SHP77 treated with DMSO at 0.1 percent for 48 hours (cell line): ENCODE measurements at places on chromosomes 3 and 15.

GRCh38 chr3:39668420-39668819 is 141.0 kb upstream of the MYRIP start:
- DNase-seq, result peak; percentile 3

DNA sequence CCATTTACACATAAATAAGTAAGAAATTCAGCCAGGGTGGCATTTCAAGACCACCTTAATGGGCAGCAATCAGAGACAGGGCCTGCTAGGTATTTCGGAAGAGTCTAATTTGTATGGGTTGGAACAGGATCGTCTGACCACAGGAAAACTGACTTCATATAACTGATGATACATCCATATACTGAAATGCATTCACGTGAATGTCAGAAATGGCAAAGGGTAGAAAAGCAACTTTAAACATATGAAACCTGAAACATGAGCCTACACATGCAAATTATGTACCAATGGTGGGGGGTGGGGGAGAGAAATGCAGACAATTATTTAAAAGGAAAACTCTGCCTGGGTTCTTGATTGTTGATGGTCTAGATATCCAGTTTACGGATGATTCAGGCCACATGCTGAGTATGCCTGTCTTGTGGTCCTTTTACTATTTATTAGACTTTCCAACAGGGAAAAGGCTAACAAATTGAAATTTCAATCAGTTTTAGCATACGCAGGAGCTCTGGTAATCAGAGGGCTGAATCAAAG is 582.2 kb downstream of the FOXP1 start:
- DNase-seq, result no peak

DNA sequence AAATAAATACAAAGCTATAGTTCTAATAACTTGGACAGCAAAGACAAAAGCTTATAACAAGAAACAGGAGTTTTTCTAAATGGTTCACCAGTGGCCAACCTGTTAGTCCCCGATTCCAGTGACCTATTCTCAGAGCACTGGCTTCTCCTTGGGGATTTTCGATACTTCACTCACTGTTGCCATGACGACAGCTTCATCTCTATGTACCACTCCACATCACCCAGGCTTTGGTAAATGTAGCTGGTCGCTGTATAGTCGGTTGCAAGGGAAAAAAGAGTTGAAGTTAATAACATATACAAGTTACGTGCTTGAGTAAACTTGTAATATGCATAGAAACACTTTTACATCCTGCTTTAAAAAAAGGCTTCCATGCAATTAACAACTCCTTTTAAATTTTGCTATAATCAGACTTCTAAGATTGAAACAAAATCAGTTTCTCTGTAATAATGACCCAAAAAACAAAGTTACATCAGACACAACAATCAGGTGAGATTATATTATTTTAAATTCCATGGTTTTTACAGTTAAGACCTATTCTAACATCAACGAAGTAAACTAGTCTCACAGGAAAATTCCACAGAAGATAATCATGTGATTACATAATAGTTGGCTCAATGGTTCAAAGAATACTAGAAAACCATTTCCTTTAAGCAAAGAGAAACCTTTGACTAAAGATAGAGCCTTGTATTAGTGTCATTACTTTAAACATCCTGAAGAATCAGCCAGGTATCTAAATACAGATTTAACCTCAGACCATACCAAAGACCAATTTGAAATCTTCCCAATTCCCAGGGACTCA is 2.9 kb downstream of the CCNL1 start:
- no peak for DNase-seq

- no peak for DNase-seq
Observed at GRCh38 chr3:194005930-194006501, 129.9 kb upstream of the HES1 start.

GRCh38 chr3:6989608-6990291 is 128.8 kb downstream of the GRM7 start:
- DNase-seq, result no peak

DNA sequence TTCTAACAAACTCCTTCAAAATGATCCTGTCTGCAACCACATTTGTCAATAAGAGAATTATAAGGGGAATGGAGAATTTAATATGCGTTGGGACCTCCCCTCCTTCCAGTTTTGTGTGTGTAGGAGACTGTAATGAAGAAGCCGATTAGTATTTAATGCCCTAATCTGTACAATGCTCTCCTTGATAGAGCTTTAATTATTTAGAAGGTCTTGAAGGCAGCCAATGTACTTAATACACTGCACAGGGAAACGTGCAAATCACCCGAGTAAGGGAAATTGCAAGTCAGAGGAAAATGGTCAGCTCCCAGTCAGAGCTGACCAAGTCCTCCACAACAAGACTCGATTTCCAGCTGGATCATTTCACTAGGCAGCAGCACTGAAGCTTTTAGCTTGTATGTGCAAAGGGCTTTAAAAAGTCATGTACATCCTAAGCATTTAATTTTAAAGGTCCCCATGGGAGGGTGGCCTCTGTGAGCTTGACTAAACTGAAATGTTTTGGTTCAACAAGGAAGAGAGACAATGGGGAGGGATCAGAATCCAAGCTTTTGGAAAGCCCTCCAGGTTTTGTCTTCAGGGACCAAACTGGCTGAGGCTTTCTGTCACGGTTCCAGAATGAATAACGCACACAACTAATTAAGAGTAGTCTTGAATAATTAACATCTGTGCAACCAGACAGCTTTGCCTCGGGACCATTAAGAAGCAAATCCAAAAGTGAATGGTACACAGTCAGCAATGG is 159.8 kb upstream of the MITF start:
- DNase-seq, result no peak

DNA sequence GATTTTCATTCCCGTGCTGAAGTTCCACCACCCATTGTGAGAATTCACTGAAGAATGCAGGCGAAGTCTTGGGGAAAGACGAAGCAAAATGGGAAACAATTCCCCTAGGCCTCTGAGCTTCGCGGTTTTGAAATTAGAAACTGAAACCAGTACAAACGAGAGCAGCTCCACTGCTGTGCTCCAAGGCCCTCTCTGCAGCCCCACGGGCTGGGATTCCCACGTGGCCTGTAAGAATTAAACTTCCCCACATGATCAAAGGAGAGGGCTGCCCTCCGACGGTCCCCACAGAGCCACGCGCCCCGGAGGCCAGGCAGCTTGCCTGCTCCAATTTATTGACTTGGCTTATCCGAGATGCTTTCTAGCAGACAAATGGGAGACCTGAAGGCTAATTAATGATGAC is 144.0 kb downstream of the GREM1 start:
- no peak for DNase-seq

GRCh38 chr3:123552095-123552714 is 32.6 kb downstream of the HACD2 start:
- no peak for DNase-seq

- DNase-seq, result peak; percentile 38
Observed at GRCh38 chr15:40338041-40338657, 2.6 kb downstream of the CCDC9B start.

- DNase-seq, result no peak
Observed at GRCh38 chr3:191283400-191283799, 45.8 kb upstream of the CCDC50 start.

- no peak for DNase-seq
Observed at GRCh38 chr3:167773584-167773983, 38.1 kb downstream of the SERPINI1 start.

DNA sequence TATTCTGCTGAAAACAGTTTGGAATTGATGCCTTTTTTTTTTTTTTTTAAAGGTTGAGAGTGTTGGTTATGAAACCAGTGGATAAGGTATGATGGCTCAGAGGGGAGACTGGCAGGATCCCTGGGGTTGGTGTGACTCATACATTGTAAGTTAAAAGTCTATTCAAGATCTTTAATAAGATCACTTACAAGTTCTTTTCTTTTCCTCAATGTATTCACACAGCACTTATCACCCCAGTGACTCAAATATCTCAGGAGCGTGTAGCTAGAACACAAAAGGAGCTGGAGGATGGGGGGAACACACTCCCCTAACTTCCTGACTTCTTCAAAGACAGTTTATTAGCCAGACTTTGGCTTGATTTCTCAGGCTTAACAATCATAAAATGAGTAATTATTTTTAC is 285.3 kb downstream of the SV2B start:
- DNase-seq, result no peak

GRCh38 chr15:96947296-96948229 is 617.1 kb downstream of the NR2F2 start:
- DNase-seq, result no peak

- no peak for DNase-seq
Observed at GRCh38 chr3:4584456-4585249, 91.5 kb downstream of the ITPR1 start.

DNA sequence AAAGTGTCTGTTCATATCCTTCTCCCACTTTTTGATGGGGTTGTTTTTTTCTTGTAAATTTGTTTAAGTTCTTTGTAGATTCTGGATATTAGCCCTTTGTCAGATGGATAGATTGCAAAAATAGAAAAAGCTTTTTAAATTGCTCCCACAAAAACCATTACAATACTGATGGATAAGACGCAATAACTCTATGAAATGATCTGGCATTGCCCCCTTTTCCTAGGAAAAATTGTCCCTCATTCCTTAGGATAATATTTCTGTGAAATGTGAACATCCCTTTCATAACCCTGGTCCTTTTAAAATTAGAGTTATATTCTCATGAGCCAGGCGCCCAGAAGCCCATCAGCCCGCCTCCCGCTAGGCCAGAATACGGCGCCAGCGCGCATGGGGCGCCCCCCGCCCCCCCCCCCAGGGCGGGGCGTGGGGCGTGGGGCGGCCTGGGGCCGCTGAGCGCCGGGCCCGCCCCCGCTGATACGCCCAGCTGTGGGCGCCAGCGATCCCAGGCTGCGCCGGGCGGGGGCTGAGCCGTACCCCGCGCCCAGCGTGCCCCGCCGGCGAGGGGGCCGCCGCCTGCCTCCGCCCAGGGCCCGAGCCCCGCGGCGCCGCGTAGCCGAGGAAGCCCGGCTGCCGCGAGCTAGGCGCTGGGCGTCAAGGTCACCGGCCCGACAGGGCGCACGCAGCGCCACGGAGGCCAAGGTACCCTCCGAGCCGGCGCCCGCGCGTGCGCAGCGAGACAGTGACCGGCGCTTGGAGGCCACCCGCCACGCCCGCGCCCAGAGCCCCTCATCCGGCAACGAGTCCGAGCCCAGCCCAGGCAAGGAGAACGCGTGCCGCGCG is 11.1 kb upstream of the ROPN1B start:
- no peak for DNase-seq

GRCh38 chr3:82640254-82640653 is 878.8 kb upstream of the GBE1 start:
- no peak for DNase-seq

GRCh38 chr3:4904811-4905695 is 74.2 kb upstream of the BHLHE40 start:
- DNase-seq, result no peak

DNA sequence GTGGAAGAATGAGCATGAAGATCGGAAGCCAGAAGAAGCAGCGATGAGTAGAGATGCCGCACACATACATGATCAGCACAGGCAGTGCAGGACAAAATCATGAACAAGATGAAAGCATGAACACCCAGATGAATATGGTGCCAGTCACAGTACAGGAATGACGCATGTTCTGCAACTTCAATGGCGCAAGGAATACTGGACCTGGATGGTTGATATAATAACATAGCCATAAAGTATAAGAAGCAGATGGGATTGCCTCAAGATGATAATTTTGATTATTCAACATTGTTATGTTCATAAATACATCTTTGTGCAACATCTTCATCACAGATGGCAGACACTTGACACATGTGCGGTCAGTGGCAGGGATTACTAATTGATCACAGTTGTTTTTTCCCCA is 59.7 kb upstream of the SLCO3A1 start:
- no peak for DNase-seq

DNA sequence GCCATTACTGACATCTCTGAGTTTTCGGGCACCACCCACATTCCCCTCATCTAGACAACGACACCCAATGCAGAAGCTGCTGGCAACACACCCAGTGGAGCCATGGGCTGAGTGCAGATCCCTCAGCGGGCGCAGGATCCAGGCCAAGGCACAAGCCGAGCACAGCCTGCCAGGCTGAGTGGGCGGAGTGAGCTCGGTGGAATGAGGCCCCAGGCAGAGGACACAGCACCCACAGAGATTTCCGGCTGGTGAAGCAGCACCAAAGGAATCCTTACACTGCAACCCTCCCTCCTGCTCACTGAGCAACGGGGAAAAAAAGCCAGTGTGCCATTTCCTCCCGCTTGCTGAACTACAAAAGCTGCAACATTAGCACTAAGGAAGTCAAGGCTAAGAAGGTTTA is 34.3 kb downstream of the ZMAT3 start:
- no peak for DNase-seq

GRCh38 chr3:111610612-111611054 is 15.5 kb upstream of the ZBED2 start:
- DNase-seq, result no peak

- no peak for DNase-seq
Observed at GRCh38 chr3:20424086-20424485, 238.1 kb upstream of the SGO1 start.

- peak; percentile 10 for DNase-seq
Observed at GRCh38 chr3:157493627-157494550, 9.3 kb downstream of the VEPH1 start.

GRCh38 chr15:52963865-52964264 is 173.7 kb upstream of the ONECUT1 start:
- no peak for DNase-seq

DNA sequence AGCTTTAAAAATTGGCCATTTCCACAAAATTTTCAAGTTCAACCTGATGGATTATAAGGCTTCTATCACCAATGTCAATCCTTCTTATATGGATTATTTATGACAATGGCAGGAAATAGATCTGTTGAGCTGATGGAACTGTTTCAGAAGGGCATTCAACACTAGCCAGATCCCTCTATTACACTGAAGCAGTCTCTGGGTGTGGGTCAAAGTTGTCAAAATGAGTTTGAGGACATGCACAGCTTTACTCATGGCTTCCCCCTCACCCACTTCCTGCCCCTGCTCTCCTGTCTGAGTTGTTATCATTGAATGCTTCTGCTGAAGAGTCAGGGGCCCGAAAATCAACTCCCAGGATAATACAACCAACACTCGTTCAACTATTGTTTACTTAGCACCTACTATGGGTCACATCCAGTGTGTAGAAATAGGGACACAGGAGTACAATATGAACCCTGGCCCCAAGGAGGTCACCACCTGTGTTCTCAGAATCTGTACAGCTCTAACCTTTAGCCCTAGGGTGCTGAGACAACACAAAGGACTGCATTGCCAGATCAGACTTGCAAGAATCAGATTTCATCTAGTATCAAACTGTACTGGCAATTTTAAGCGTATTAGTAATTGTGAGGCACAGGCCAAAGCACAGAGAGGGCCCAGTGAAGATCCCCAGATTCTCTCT is 41.7 kb upstream of the FAM3D start:
- no peak for DNase-seq

GRCh38 chr3:15102836-15103235 is 3.9 kb upstream of the RBSN start:
- DNase-seq, result no peak

DNA sequence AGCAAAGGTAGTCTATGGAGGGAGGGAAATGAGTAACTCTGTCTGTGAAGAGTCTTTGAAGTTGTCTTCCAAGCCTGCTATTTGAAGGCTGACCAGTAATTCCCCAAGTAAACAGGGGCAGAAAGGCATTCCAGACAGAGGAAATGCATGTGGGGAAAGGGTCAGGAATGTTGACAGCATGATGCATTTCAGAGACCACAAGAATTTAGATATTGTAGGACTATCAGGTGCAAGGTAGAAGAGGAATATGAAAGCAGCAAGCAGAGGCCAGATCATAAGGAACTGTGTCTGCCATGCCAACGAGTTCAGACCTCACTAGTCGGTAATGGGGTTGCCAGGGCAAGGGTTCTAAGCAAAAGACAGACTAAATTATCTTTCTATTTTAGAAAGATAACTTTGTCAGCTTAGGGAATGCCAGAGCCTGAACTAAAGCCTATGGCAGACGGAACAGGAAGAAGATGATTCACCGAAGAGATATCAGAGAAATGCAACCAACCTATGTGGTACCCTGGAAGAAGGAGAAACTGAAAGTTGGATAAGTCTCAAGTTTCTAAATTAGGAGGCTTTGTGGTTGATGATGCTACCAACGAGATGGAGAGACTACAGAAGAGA is 327.0 kb upstream of the RORA start:
- no peak for DNase-seq
